ENCODE measurements at places on chromosomes 4 and X.

GRCh38 chr4:184282251-184282713, 64.6 kb upstream of the ENPP6 start:
- H3K4me1 ChIP-seq = no peaks in the 10 kb centered on the region
- no peak overlapping the region for H3K4me3 ChIP-seq
- no peak overlapping the region for H3K27ac ChIP-seq
- H3K27me3 ChIP-seq = no peaks in the 10 kb centered on the region
- no peaks in the 10 kb centered on the region for H3K36me3 ChIP-seq
- DNase-seq = no peak

DNA sequence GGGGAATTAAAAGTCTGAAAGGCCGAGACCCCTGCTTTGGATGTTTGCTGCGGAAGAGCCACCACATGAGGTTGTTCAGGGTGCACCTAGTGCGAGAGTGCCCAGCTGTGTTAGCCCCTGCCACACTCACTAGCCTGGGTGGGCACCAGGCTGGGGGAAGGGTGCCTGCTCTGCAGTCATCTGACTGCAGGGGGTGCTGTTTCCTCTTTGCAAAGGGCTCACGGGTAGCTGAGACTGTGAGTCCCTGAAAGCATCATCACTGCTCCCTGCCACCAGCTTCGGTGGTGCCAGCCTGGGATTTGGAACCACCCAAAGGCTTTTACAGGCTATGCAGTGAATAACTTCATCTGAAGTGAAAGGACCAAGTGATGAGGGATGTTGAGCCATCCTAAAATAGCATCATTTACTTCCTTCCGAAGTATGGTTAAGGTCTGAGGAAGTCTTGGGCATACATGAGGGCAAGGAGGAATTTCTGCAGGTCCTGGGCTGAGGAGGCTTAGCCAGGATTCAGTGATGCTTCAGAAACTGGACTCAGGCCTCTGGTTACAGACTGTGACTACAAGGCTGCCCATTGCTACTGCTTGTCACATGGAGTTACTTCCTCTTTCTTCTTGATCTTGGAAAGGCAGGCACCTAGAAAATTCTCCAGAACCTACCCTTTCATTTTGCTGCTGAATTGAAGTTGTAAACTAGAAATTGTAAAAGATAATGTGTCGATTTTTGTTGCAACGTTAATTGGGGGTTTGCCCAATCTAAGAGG, 293.2 kb upstream of the PRPS2 start:
- H3K27ac ChIP-seq = no peak overlapping the region
- H3K4me3 ChIP-seq = no peak overlapping the region
- H3K27me3 ChIP-seq = no peaks in the 10 kb centered on the region
- H3K4me1 ChIP-seq = no peaks in the 10 kb centered on the region

DNA sequence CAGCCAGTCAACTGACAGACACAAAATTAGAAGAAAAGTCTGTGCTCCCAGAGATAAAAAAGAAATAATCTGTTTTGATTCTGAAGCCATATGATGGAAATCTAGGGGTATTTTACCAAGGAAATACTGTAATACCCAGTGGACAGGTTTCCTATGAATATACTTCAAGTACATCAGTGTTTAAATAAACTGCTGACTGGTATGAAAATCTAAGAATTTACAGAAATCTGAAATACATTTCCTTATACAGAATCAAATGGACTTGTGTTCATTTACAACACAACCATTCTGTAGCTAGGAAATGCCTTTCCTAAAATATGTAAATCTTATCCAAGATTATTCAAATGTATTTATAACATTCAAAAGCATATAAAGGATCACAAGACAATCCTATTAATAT, 13.4 kb downstream of the YTHDC1 start:
- H3K36me3 ChIP-seq = peaks cover 11% of the 10 kb centered on the region
- no peak overlapping the region for H3K27ac ChIP-seq
- no peak overlapping the region for H3K4me3 ChIP-seq

DNA sequence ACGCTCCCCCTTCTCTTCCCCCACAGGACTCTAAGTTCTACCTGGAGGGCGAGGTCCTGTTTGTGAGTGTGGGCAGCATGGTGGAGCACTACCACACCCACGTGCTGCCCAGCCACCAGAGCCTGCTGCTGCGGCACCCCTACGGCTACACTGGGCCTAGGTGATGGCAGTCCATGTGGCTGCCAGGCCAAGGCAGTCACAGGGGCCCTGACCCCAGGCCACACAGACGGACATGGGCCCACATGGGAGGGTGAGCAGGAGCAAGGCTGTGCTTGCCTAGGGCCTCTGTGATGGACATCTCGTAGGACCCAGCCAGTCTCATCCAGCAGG, 10.0 kb upstream of the ADD1 start:
- DNase-seq = peak; percentile 66
- no peak overlapping the region for H3K4me3 ChIP-seq
- H3K36me3 ChIP-seq = no peaks in the 10 kb centered on the region
- H3K27ac ChIP-seq = no peak overlapping the region
- no peaks in the 10 kb centered on the region for H3K4me1 ChIP-seq
- H3K27me3 ChIP-seq = no peaks in the 10 kb centered on the region

DNA sequence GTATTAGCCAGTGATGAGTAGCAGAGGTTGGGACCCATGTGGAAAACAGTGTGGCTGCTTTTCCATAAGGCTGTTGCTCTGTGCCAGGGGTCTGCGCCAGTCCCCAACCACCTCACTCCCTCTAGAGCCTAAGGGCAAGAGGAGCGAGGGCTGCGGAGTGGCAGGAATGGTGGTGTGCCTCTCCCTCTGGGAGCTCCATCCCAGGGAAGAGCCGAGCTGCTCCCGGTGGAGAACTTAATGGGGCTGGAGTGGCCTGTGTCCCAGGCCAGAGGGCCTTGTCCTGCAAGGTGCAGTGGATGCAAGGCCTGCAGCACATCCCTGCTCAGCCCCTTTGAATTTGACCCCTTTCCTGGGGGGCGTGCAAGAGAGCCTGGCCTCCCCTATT, 105.4 kb upstream of the GRXCR1 start:
- H3K27ac ChIP-seq = no peak overlapping the region
- no peaks in the 10 kb centered on the region for H3K4me1 ChIP-seq
- H3K36me3 ChIP-seq = no peaks in the 10 kb centered on the region

GRCh38 chr4:36568575-36568974, 287.2 kb downstream of the DTHD1 start:
- H3K27ac ChIP-seq = no peak overlapping the region
- no peaks in the 10 kb centered on the region for H3K36me3 ChIP-seq
- no peak for DNase-seq
- H3K4me1 ChIP-seq = no peaks in the 10 kb centered on the region
